ENCODE measurements at places on chromosomes 11 and 22. TPM values are rescaled to one million over a fixed set of nuclear protein-coding genes. Genes with fewer than 3 reads are reported as not detected.

Gene TRIM49B
- not detected for total RNA-seq

Gene SLC22A25
- total RNA-seq = not detected

Gene OPCML
- not detected for total RNA-seq

Gene C1QTNF5
- 10.6 TPM for total RNA-seq

Gene MS4A4E
- total RNA-seq = 2.6 TPM

Gene TRIM77
- not detected for total RNA-seq

Gene CCDC157
- 8.8 TPM for total RNA-seq

DNA sequence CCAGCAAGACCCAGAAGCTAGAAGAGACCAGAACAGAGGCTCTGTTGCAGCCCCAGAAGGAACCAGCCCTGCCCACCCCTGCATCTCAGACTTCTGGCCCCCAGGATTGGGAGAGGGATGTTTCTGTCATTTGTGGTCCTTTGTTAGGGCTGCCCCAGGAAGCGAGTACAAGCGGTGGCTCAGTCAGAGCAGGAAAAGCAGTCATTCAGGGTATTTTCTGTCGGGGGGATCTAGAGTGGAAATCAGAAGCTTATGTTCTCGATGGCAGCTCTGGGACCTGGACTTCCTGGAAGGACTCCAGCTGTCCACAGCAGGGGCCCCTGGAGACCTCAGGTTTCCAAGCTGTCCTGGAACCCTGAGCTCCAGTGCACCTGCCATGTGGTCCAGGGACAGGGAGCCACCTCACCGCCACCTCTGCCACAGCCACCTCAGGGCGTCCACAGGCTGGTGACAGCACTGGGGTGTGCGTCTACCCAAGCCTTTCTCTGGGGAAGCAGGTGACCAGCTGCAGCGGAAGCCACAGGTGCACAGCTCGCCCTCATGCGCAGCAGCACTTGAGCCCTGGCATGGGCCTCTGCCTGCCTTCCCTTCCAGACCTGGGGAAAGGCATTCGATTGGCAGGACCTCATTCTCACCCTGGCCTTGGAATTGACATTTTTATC is 2.6 kb downstream of the KRTAP5-5 start:
- H3K27ac ChIP-seq = no peak overlapping the region
- no peaks in the 10 kb centered on the region for H3K27me3 ChIP-seq
- no peaks in the 10 kb centered on the region for H3K4me1 ChIP-seq
- H3K4me3 ChIP-seq = no peak overlapping the region
- DNase-seq = no peak

GRCh38 chr22:39952347-39952746 is 7.8 kb upstream of the TMA7B start:
- no peak for DNase-seq
- peak overlapping the region; percentile 43 for H3K27ac ChIP-seq
- no peak overlapping the region for H3K4me3 ChIP-seq
- H3K4me1 ChIP-seq = no peaks in the 10 kb centered on the region
- no peaks in the 10 kb centered on the region for H3K27me3 ChIP-seq
- no peaks in the 10 kb centered on the region for H3K36me3 ChIP-seq

- H3K4me1 ChIP-seq = peaks cover 12% of the 10 kb centered on the region
- peaks cover 5% of the 10 kb centered on the region for H3K27me3 ChIP-seq
- no peaks in the 10 kb centered on the region for H3K36me3 ChIP-seq
- peak within 1 kb of the TSS; percentile 72 for H3K27ac ChIP-seq
- H3K4me3 ChIP-seq = peak within 1 kb of the TSS; percentile 70
Measured at GRCh38 chr22:37244114-37244921, at the start of gene RAC2. TSS of gene RAC2 (minus strand) at chr22:37244269. CDS start at chr22:37244148, 121 bp downstream.

DNA sequence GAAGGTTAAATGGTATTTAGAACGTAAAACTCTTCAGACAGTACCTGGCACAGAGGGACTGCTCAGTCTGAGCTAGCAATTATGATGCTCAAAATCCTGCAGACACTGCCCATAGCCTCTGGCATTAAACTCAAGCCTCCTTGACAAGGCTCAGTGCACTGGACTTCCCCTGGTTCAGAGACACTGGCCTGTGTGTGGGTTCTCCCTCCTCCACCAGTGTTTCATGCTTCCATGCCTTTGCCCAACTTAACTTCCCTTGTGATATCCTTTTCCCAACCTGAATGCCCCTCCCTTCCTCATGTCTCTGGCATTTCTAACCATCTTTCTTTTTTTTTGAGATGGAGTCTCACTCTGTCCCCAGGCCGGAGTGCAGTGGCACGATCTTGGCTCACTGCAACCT is 9.1 kb downstream of the LTBP3 start:
- H3K4me1 ChIP-seq = peaks cover 24% of the 10 kb centered on the region
- H3K27ac ChIP-seq = no peak overlapping the region
- H3K27me3 ChIP-seq = no peaks in the 10 kb centered on the region
- DNase-seq = no peak
- peaks cover 6% of the 10 kb centered on the region for H3K36me3 ChIP-seq

- H3K36me3 ChIP-seq = no peaks in the 10 kb centered on the region
- H3K27ac ChIP-seq = no peak overlapping the region
- H3K27me3 ChIP-seq = no peaks in the 10 kb centered on the region
- H3K4me1 ChIP-seq = no peaks in the 10 kb centered on the region
Measured at GRCh38 chr11:36578458-36578857, 10.7 kb downstream of the RAG1 start.

DNA sequence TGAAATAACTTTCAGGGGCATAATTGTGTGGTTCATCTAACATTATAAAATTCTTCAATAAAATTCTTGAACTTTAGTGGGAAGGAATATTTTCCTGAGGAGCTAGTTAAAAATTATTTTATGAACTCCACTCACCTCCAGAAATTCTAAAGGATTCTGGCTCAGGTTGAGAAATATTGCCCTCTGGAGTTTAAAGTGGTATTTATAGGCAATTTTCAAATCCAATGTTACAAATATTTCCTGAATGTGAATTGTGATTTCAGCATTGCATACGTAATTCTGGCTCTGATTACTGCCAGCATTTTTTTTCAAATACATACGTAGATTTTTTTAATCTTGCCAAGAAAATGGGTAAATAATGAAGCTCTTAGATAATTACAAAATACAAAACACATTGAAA is 598.2 kb upstream of the ANO3 start:
- H3K36me3 ChIP-seq = no peaks in the 10 kb centered on the region
- H3K4me3 ChIP-seq = no peak overlapping the region
- DNase-seq = no peak
- no peak overlapping the region for H3K27ac ChIP-seq
